ENCODE measurements at places on chromosomes 1 and 21. TPM values are rescaled to one million over a fixed set of nuclear protein-coding genes. Genes with fewer than 3 reads are reported as not detected.
A peak's percentile ranks its signal among the peaks of the same experiment; 100 is the strongest.

TDRD5 gene
- total RNA-seq = not detected

CCDC181 gene
- 0.24 TPM for total RNA-seq

DNA sequence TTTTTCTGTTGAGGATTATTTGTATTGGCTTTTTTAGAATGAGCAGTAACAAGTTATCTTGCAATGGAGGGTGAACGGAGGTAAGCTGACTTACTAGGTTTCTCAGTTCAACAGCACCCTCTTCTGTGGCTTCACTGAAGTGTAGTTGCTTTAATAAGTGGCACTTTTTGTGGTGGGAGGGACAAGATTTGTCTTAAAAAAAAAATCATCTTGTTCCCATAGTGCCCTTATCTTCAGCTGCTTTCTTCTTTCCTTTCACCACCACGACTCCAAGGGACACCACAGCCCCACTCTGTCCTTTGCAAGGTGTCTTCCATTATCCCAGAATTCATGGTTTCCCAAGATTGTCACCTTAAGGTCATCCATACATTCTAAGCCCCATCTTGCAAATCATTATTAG lies 92.9 kb downstream of the PIGK start:
- no peak overlapping the region for H3K27ac ChIP-seq
- no peaks in the 10 kb centered on the region for H3K4me1 ChIP-seq
- no peaks in the 10 kb centered on the region for H3K27me3 ChIP-seq
- H3K4me3 ChIP-seq = no peak overlapping the region

DNA sequence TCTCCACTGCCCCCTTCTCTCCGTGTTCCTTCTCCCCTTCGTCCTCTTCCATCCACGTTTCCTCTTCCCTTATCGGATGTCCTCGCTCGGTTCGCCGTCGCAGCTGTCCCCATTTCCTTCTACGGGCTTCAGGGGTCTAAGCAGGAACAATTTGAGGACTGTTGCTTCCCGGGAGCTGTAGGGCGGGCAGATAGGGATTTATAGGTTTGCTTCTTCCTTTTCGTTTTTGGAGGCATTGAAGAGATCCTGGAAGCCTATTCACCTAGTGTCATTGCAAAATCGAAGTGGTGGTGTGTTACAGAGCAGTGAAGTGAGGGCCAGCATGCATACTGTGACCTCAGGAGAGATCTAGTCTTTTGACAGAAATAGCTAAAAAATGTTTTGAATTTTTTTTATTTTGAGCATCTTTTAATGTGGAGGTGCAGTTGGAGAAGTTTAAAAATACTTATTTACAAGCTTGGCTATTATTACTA lies 897 bp downstream of the ZYG11B start:
- H3K36me3 ChIP-seq = peaks cover 5% of the 10 kb centered on the region
- DNase-seq = no peak
- peaks cover 24% of the 10 kb centered on the region for H3K4me1 ChIP-seq
- peak overlapping the region; percentile 87 for H3K27ac ChIP-seq
- no peaks in the 10 kb centered on the region for H3K27me3 ChIP-seq

GRCh38 chr1:22518379-22518778 lies 44.9 kb upstream of the EPHA8 start:
- no peaks in the 10 kb centered on the region for H3K27me3 ChIP-seq
- H3K27ac ChIP-seq = no peak overlapping the region
- H3K4me1 ChIP-seq = no peaks in the 10 kb centered on the region
- DNase-seq = no peak

- DNase-seq = no peak
- no peaks in the 10 kb centered on the region for H3K27me3 ChIP-seq
- H3K4me3 ChIP-seq = no peak overlapping the region
- H3K4me1 ChIP-seq = no peaks in the 10 kb centered on the region
Observed at GRCh38 chr1:234735476-234735875, 125.5 kb upstream of the IRF2BP2 start.

GRCh38 chr1:156338180-156338976 lies at the start of the genes CCT3 and TSACC:
Gene CCT3 (minus strand): TSS chr1:156338292. CDS start chr1:156338184, 108 bp downstream.
Gene TSACC (plus strand): TSS chr1:156338526. CDS start chr1:156339758, 1,232 bp downstream.
- H3K27ac ChIP-seq = peak within 1 kb of the TSS; percentile 71
- no peaks in the 10 kb centered on the region for H3K27me3 ChIP-seq
- peaks cover 25% of the 10 kb centered on the region for H3K4me1 ChIP-seq

GRCh38 chr1:43492826-43493225 lies 37.9 kb upstream of the PTPRF start:
- no peak overlapping the region for H3K4me3 ChIP-seq
- no peak for DNase-seq
- no peaks in the 10 kb centered on the region for H3K27me3 ChIP-seq
- H3K36me3 ChIP-seq = no peaks in the 10 kb centered on the region

KRTAP6-2 gene
- total RNA-seq = not detected

GRCh38 chr1:7420098-7420445 lies 351.0 kb upstream of the VAMP3 start:
- no peak overlapping the region for H3K4me3 ChIP-seq
- DNase-seq = no peak
- no peaks in the 10 kb centered on the region for H3K4me1 ChIP-seq

DNA sequence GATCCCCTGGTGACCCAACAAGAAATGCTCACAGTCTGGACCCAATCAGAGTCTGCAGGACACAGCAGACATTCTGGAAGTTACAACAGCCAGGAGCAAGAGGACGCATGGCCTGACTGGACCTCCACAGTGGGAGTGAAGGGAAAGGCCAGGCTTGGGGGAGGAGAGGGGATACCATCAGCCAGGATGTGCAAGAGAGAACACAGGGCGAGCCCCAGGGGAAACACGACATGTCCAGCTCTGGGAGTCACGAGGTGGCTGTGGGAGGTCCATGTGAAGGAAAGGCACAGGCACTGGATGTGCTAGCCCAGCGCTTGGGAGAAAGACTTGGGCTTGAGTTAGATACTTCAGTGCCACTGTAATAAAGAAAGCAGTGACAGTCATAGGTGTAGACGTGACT lies 87.3 kb downstream of the HSF2BP start:
- no peaks in the 10 kb centered on the region for H3K36me3 ChIP-seq
- H3K27ac ChIP-seq = no peak overlapping the region
- H3K4me3 ChIP-seq = no peak overlapping the region

DNA sequence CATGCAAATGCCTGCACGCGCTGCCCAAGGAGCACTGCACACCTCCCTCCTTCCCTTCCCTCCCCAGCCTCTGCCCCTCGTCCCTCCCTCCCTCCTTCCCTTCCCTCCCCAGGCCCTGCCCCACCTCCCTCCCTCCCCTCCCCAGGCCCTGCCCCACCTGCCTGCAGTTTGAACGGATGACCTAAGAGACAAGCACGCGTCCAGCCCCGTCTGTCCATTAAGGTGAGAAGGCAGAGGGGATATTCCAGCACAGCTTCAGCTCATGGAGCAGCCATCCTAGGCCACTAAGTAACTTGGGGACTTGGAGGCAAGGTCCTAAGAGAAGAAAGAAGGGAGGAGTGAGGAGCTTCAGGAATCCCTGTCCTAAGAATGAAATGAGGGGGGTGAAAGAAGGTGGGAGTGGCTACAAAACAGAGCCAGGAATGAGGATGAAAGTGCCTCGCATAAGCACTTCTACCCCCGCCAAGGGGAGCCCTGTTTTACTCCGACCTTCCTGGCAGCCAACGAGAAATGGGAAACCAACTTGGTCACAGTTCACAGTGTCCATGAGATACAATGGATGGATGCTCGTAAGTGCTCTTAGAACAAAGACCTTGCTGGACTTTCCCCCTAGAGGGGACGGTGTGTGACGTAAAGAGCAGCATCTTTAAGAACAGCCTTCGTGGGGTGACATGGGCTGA lies 21.3 kb upstream of the EFHD2 start:
- no peak overlapping the region for H3K27ac ChIP-seq
- H3K36me3 ChIP-seq = no peaks in the 10 kb centered on the region
- peaks cover 8% of the 10 kb centered on the region for H3K27me3 ChIP-seq
- DNase-seq = no peak

CFHR3 gene
- not detected for total RNA-seq

DNA sequence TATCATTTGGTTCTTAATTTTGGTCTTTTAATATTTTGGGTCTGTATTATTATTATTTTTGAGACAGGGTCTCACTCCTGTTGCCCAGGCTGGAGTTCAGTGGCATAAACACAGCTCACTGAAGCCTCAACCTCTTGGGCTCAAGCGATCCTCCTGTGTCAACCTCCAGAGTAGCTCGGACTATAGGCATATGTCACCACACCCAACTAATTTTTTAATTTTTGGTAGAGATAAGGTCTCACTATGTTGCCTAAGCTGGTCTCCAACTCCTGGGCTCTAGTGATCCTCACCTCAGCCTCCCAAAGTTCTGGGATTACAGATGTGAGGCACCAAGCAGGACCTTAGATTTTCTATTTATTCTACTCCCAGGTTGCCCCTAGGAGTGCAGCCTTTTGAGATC lies 2.7 kb upstream of the ILF2 start:
- no peak for DNase-seq
- no peak overlapping the region for H3K27ac ChIP-seq
- H3K4me3 ChIP-seq = no peak overlapping the region
- peaks cover 36% of the 10 kb centered on the region for H3K4me1 ChIP-seq
- peaks cover 2% of the 10 kb centered on the region for H3K36me3 ChIP-seq
- H3K27me3 ChIP-seq = no peaks in the 10 kb centered on the region

DNA sequence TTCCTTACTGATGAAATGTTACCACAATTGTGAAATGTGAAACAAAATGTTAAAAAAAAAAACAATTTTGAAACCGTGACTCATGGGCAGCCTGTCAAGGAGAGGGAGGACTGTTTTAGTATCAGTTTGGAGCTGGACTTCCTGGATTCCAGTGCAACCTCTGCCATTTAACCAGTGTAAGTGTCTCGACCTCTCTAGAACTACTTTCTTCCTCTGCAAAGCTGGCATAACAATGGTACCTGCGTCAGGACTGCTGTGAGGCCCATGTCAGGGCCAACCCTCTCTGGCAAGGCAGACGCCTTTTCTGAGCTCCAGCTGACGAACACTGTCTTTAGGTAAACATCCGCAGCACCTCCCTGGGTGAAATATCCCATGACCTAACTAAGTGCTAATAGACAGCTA lies 20.9 kb downstream of the URB1 start:
- H3K36me3 ChIP-seq = peaks cover 90% of the 10 kb centered on the region
- no peak for DNase-seq
- H3K4me1 ChIP-seq = peaks cover 12% of the 10 kb centered on the region
- peak overlapping the region; percentile 54 for H3K27ac ChIP-seq

DNA sequence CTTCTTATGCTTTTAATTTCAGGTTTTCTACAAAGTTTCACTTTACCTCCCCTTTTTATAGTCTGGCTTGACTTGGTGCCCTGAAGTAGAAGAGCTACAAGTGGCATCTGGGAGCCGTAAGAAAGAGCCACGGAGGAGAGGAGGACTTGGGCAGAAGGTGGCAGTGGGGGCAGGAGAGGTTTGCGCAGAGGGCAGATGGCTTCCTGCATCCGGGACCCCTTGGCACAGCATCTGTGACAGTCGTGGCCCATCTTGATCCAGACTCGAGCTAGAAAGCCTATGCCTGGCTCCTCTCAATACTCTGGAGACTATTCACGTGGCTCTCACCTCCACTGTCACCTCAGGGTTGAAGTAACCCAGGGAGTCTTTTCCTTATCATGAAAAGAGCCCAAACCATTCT lies 169.1 kb downstream of the DYRK1A start:
- H3K27ac ChIP-seq = no peak overlapping the region
- peaks cover 14% of the 10 kb centered on the region for H3K4me1 ChIP-seq

DNA sequence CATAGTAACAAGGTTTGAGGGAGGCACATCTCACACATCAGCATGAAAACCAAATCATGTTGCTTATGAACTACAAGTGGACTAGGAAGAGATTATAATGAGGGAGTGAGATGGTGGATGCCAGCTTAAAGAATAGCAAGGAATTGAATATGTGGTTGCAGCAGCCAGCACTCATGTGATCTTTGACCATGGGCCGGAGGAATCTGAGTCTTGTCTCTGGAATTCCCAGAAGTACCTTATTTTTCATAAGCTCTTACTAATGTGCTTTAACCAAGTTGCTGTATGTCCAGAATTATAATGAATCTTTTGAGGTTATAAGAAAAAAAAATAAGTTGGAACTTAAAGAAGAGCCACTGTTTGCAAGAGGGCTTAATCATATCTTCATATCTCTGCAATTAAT lies 97.0 kb downstream of the DISP1 start:
- no peak for DNase-seq
- no peaks in the 10 kb centered on the region for H3K27me3 ChIP-seq
- no peaks in the 10 kb centered on the region for H3K36me3 ChIP-seq
- H3K4me3 ChIP-seq = no peak overlapping the region
- peaks cover 17% of the 10 kb centered on the region for H3K4me1 ChIP-seq

- H3K27me3 ChIP-seq = no peaks in the 10 kb centered on the region
- peaks cover 37% of the 10 kb centered on the region for H3K4me1 ChIP-seq
- peak overlapping the region; percentile 61 for H3K4me3 ChIP-seq
- peaks cover 31% of the 10 kb centered on the region for H3K36me3 ChIP-seq
- DNase-seq = peak; percentile 64
Observed at GRCh38 chr1:26278724-26279455, 996 bp upstream of the SH3BGRL3 start.

GRCh38 chr1:14850563-14850962 lies 252.1 kb downstream of the KAZN start:
- DNase-seq = no peak
- H3K27me3 ChIP-seq = no peaks in the 10 kb centered on the region
- H3K4me1 ChIP-seq = no peaks in the 10 kb centered on the region
- H3K27ac ChIP-seq = no peak overlapping the region
- no peak overlapping the region for H3K4me3 ChIP-seq

GRCh38 chr1:94259635-94260289 lies 22.4 kb upstream of the ARHGAP29 start:
- H3K27ac ChIP-seq = peak overlapping the region; percentile 39
- no peak overlapping the region for H3K4me3 ChIP-seq
- no peak for DNase-seq
- no peaks in the 10 kb centered on the region for H3K27me3 ChIP-seq
- H3K4me1 ChIP-seq = peaks cover 9% of the 10 kb centered on the region

- no peaks in the 10 kb centered on the region for H3K36me3 ChIP-seq
- no peak overlapping the region for H3K4me3 ChIP-seq
- H3K27me3 ChIP-seq = no peaks in the 10 kb centered on the region
- H3K27ac ChIP-seq = no peak overlapping the region
- DNase-seq = no peak
Observed at GRCh38 chr1:50923564-50923963, 36.5 kb downstream of the FAF1 start.

GRCh38 chr1:221688488-221688843 lies 53.4 kb downstream of the DUSP10 start:
- no peak overlapping the region for H3K4me3 ChIP-seq
- no peak for DNase-seq
- H3K4me1 ChIP-seq = peaks cover 4% of the 10 kb centered on the region
- H3K36me3 ChIP-seq = no peaks in the 10 kb centered on the region
- no peak overlapping the region for H3K27ac ChIP-seq
